Suppressor macrophage treated with lipopolysaccharide for 4 hours (primary cell): ENCODE measurements at places on chromosomes 1 and 21.

- no peak for DNase-seq
Measured at GRCh38 chr1:42949312-42950115, 9.2 kb downstream of the SLC2A1 start.

DNA sequence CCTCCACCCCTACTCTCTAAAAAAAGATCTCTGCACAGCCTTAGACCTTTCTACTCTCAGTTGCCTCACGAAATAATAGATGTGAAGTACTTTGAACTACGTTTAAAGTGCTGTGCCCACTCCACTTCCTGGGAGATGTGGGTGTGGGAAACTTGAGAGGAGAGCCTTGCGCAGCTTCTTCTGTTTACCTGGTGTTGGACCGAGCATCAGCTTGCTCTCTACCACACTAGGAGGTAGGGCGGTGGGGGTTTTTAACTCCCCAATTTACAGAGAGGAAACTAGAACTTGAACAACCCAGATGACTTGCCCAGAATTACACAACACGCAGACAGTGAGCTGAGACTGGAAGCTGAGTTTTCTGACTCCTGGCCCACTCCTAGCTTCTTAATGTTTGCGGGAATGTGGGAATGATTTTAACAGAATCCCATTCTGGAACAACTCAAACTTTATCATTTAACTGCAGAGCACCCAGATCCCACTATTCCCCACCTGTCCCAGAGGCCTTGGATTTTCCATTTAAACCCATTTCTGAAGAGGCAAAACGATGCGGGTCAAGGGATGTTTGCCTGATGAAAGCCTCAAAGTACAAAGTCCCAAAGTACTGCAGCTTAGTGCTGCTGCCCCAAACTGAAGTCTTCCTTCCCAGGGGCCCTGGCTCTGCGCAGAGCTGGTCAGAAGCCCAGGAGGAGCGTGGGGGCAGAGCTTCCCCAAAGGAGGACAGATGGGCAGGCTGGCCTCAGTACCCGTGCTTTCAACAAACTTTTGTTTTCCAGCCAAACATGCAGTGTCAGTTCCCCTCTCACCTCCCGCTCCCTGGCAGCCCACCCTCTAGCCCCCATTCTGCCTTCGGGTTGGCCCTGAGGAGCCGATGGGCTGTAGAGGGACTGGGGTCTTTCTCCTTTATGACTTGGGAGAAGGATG lies 19.0 kb downstream of the BTG2 start:
- peak; percentile 61 for DNase-seq

GRCh38 chr1:197692965-197693364 lies 82.3 kb downstream of the DENND1B start:
- DNase-seq, result peak; percentile 16

GRCh38 chr1:116989835-116990234 lies 11.7 kb upstream of the CD101 start:
- no peak for DNase-seq
